ENCODE measurements at places on chromosomes 4 and X. TPM values are rescaled to one million over a fixed set of nuclear protein-coding genes. Genes with fewer than 3 reads are reported as not detected.

- DNase-seq = no peak
Observed at GRCh38 chr4:39259571-39260330, 77.4 kb downstream of the WDR19 start.

DNA sequence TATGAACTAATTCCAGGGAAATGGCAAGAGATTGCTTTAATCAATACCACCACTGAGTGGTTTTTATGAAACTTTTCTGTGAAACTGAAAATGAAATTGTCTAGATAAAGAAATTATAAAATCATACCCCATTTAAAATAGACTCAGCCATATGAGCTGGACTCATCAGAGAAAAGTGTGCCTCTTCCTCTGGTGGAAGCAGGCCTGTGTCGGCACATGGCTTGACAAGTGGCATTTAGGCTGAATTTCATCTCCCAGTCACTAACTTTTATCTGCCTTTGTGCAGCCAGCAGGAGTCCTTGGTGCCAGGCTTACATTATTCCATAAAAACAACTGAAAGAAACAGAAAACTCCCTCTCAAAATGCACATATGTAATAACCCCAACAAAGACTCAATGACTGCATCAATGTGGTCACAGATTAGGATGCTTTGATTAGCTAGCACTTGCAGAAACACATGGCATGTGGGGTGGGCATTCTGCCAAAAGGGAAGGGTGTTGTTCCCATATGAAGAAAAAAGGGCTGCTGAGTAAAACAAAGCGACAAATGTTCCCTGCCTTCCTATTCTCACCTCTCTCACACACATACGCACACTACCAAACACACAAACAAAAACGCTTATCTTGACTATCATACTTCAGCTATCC lies 232.3 kb downstream of the PABPC4L start:
- DNase-seq = no peak

The TRAM1L1 gene
- 0.43 TPM for total RNA-seq

DNA sequence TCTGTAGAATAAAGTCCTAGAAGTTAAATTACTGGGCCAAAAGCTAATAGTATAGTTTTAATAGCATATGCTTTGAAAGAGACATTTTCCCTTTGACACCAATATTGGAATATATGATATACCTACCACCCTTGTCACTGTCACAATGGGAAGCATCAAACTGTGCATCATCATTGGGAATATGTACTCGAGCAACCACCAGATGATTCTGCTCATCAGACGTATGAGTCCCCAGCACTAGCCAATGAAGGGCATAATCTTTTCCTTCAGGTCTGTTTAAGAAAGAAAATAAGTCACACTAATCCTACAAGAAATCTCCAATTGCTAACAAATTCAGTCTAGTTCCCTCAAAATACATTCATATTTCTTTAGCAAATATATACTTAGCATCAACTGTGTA lies 7.3 kb downstream of the RBBP7 start:
- no peak for DNase-seq

The HPRT1 gene
- total RNA-seq = 20.3 TPM

The SPATA18 gene
- 0.32 TPM for total RNA-seq
